ENCODE measurements at places on chromosomes 3 and 15. TPM values are rescaled to one million over a fixed set of nuclear protein-coding genes. Genes with fewer than 3 reads are reported as not detected.

DNA sequence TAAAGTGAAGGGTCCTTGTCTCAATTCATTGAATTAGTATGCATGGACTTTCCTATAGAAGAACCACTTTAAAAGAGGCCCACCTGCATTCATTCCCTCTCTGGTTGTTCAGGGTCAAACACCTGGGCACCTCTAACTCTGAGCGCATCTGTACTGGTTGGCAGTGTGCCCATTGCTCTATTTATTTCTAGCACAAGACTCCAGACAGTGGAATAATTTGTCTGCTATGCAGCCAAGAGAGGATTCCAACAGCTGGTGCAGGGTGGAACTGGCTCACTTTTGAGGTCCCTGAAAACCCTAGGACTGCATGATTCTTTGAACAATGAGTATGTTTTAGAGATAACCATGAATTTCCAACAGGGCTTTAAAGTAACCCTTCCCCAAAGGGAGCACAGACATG, 57.9 kb downstream of the CCDC33 start:
- no peak for DNase-seq

DNA sequence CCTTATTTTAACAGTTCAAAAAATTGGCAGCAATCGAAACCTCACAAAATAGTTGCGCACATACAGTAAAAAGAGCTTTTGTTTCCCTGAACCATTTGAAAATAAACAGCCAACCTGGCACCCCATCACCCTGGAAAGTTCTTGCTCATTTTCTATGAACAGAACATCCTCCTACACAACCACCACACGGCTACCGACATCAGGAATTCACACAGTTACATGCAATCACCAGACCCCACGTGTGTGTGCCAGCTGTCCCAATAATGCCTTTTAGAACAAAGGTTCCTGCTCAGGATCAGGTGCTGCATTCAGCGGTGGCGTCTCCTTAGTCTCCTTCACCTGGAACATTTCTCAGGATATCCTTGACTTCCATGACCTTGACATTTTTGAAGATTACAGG, 186.5 kb downstream of the KLF13 start:
- DNase-seq, result no peak

The TNNC1 gene
- polyA plus RNA-seq, result 250 TPM

The TYRO3 gene
- polyA plus RNA-seq, result 4.2 TPM

The CCR3 gene
- polyA plus RNA-seq, result not detected

The AP3B2 gene
- polyA plus RNA-seq, result 1.4 TPM

Data from lung (tissue), 17 donors.